ENCODE measurements at places on chromosomes 3 and 15. TPM values are rescaled to one million over a fixed set of nuclear protein-coding genes. Genes with fewer than 3 reads are reported as not detected.

PRICKLE2 gene
- total RNA-seq, result 10.6 TPM

DNA sequence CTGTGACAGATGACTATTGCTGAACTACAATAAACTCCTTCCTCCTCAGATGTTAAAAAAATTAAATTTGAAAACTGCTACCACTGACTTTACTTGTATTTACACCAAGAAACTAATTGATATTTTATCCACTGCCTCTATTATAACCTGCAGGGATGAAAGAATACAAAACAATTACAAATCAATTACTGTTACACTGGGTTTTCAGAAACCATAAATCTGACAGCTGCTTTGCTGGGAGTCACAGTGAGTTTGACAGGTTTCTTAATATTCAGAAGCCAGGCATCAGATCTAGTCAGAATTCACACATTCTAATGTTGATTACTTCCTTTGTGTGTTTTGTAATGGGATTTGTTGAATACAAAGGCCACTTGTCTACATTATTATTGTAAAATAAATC is 252.6 kb upstream of the MRPL3 start:
- no peak for DNase-seq

- DNase-seq, result no peak
Observed at GRCh38 chr15:34335176-34336032, 2.2 kb downstream of the SLC12A6 start.

- DNase-seq, result no peak
Observed at GRCh38 chr3:179156170-179156569, 8.0 kb downstream of the PIK3CA start.

PTH1R gene
- total RNA-seq, result 15.6 TPM

RTP3 gene
- total RNA-seq, result not detected

DNA sequence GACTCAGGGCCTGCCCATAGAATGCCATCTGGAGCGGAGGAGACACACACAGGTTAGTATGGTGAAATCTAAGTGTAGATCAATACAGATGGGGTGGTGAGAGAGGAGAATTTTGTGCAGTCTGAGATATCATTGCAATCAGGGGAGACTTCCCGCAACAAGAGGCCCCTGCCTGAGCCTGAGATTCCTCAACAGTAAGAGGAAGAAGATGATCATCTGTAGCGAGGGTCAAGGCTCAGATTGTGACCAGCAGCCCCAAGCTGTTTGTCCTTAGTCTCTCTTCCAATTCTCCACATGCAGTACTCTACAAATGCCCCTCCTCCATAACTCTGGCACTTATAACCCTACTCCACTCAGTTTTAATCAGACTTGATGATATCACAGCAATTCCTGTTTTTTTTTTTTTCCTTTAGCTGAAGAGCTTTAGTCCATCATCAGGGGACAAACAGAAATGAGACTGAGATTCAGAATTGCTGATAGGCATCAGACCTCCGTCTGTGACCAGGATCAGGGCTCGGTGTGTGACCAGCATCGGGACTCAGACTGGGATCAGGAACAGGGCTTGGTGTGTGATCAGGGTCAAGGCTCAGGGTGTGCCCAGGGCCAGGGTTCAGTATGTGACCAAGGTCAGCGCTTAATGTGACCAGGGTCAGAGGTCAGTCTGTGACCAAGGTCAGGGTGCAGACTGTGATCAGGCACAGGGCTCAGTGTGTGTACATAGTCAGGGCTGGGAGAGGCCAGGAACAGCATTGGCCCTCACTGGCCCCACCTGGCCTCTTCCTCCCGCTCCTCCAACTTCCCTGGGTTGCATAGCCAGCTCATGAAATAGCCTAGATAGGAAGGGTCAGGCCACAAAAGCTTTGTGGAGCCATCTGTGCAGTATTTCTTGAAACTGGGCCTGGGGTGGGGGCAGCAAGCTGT is 14.1 kb downstream of the LOXL1 start:
- no peak for DNase-seq

DNA sequence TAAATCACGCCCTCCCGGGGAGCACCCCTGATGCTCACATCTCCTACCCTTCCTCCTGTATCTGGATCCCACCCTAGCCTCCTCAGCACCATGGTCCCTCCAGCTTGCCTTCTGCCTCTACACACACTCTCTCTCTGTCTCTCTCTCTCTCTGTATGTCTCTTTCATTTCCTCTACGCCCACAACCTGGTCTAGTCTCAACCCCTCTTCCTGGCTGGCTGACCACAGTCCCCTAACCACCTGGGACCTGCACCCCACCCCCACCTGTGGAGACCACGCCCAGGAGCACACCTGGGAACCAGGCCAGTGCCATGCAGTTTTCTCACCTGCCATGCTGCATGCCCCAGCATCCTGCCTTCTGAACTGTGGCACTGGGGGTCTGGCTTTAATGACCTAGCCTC is 4.0 kb upstream of the CFAP100 start:
- no peak for DNase-seq

DNA sequence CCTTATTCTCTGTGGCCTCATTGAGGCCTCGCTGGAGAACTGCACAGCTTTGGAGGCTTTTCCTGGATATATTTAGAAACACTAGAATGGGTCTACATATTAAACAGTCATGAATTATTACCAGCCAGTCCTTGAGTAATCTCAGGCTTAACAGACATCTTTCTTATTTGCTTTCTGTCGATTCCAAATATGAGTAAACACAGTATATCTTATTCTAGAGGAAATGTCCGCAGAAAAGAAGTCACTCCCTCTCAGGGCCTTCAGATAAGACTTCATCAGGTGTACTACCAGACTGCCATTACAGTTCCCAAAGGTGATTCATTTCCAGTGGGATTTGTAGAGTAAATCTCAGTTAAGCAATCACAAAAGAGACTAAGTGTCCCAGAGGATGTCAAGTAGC is 310.7 kb downstream of the RBMS3 start:
- DNase-seq, result no peak

GRCh38 chr3:58617338-58617761 is 40.2 kb upstream of the FAM107A start:
- DNase-seq, result peak; percentile 56

GRCh38 chr3:94928921-94929320 is 866.1 kb downstream of the NSUN3 start:
- DNase-seq, result no peak

GRCh38 chr15:83733206-83733605 is 79.3 kb downstream of the ADAMTSL3 start:
- no peak for DNase-seq

WNT7A gene
- not detected for total RNA-seq

DNA sequence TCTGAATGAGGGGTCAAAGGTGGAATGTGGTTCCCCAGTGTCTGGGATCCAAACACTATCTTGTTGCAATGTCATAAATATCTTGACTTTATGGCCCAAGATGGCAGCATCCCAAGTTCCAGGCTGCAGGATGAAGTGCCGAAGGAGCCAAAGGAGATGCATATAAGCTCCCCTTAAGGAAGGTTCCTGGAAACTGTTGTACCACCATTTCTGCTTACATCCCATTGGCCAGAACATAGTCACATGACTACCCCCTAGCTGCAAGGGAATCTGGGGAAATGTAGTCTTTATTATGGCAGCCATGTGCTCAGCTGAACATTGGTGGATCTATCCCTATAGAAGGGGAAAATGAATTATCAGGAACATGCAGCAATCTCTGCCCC is 54.3 kb downstream of the BDH1 start:
- no peak for DNase-seq

DLL4 gene
- 7.1 TPM for total RNA-seq

DNA sequence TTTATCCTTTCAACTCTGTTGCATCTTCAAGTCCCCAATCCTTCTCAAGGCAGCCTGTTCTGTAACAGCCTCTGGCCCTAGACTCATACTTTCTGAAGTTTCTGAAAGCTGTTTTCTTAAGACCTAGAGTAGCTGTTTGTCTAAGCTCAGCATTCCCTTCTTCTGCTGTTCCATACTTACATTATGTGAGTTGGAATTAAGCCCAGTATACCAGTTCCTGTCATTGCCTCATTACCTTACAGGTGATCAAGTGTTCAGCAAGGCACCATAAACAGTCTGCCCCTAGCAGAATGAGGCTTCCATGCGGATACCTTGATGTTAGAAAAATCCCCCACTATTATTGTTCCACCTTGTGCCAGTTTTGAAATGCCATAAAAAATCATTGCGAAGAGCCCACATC is 180.6 kb downstream of the PLCL2 start:
- no peak for DNase-seq

DNA sequence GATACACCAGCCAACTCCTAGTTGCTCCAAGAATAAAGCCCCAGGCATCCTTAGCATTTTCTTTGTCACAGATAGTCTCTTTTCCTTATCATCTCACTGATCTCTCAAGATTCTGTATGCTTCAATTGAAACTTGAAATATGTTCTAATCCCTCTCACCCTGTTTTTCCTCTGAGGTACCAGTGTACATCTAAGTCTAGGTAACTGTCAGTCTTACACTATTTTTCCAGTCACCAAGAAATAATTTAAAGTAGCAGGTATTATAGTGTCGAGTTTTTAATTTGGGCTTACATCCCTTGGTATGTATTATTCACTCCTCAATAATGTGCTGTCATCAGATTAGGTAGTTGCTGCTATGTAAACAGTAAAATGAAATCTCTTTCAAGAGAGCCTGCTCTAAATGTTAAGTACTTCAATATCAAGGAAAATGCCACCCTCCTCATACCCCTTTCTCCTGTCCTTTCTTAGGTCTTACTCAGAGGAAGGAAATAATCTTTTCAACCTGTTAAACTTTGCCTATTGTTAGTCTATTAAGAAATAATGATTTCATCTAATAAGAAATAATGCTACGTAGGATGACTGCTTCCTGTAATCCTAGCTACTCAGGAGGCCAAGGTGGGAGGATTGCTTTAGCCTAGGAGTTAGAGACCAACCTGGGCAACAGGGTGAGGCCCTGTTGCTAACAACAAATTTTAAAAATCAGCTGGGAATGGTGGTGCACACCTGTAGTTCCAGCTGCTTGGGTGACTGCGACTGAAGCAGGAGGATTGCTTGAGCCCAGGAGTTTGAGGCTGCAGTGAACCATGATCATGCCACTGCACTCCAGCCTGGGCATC is 39.8 kb downstream of the TSC22D2 start:
- no peak for DNase-seq

SV2B gene
- total RNA-seq, result 0.69 TPM

- DNase-seq, result no peak
Observed at GRCh38 chr3:43521941-43522340, 99.9 kb downstream of the ANO10 start.

- no peak for DNase-seq
Observed at GRCh38 chr3:110849064-110849463, 222.6 kb upstream of the NECTIN3 start.

DNA sequence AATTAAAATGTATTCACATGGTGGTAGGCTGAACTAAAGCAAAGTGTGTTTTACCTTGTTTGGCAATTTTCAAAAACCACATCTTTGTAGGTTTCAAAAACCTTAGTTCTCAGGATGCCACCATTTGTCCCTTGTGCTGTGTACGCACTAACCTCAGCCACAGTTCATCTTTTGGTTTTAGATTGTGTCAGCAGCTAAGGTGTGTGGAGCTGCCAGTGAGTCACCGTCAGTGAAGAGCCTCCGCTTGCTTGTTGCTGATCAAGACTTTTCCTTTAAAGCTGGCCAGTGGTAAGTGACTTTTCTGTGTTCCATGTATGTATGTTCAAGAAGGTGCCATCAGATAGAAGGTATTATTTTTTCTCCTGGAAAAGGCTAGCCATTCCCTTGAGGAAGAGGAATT is 21.1 kb downstream of the OXNAD1 start:
- DNase-seq, result no peak

DNA sequence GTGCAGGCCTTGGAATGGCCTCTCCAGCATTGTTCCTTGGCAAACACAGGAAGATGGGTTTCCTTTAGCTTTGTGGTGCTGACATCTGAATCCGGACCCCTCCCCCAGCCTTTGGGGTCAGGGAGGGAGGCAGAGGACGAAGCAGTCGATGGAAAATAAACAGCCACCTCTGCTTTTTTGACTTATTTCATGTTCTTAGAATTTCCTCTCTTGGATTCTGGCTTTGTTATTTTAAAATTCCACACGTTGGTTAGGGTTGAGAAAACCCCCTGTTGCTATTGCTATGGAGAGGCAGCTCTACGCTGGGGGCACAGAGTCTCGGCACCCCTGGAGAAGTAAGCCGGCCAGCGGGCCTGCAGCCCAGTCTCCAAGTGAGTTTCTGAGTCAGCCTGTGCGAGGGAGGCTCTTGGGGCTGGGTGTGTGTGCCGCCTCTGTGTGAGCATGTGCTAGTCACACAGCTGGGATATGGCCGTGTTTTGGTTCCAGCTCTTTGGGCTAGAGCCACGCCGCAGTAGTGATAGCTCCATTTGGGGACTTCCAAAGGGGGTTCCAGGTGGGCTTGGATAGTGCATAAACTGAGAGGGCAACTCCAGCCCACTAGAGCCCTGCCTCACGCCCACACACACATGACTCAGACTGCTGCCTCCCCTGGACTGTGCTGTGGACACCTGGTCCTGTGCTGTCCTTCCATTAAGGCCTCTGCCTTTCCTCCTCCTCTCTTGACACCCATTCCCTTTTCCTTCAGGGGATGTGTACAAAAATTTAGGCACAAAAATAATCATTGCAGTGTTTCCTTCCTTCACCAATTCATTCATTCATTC is 58.8 kb downstream of the AMOTL2 start:
- peak; percentile 86 for DNase-seq

- DNase-seq, result no peak
Observed at GRCh38 chr3:12347301-12347700, 58.4 kb downstream of the PPARG start.

DNA sequence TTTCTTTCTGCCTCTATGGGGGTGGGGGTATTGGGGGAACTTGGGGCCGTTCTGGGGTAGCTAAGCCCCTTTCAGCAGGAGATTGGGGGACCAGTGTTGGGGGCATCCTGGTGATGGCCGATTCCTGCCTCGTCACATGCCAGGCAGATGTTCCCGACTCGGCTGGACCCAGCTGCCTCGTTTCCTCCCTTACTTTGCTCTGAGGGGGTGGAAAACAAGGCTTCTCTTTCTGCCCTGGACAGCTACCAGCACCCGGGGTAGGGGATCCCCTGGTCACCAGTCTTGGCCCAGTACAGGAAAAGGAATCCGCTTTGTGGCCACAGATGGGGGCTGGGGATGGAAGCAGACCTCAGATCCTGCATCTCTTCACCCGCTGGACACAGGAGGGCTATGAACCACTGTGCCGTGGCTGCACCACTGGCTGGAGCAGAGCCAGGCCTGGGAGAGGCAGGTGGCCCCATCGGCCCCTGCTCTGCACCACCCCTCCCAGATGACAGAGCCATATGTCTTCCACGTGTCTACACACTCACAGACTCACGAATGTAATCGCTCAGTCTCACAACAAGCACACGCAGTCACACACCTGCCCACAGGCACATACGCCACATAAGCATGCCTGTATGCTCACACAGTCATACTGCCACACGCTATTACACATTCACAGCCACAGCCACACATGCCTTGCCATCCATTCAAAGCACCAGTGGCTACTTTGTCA is 12.4 kb downstream of the SNX33 start:
- peak; percentile 46 for DNase-seq

GPR15 gene
- not detected for total RNA-seq

DNA sequence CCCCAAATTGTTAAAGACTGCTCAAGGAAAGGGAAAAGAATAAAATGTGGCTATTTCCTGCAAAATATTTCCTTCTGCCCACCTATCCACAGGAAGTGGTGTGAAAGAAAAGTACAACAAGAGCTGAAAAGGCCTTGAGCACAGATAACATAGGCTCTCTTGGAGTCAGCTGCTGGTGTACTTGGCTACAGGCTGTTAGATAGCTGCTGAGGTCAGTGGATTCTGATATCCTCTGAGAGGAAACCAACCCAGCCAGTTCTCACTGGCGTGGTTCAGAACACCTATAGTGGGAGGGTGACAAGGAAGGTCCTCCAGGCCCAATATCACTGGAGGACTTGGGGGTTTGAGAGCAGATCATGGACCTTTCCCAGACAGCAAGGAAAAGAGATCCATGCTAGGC is 124.4 kb upstream of the GAP43 start:
- DNase-seq, result no peak

Data from right cardiac atrium (tissue), 5 donors.